ENCODE measurements at places on chromosomes 2 and 18.
A peak's percentile ranks its signal among the peaks of the same experiment; 100 is the strongest.

DNA sequence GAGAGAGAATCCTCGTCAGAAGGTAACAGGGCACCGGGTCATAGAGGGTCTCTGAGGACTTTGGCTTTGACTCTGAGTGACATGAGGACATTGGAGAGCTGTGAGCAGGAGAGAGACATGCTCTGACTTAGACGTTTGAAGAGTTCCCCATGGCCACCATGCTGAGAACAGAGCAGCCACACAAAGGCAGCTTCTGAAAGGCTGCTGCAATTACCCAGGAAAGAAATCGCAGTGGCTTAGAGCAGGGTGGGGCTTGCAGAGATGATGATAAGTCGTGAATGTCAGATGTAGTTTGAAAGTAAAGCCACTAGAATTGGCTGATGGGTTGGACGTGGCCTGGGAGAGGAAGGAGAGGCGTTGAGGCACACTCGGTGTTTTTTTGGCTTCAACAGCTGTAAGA, 79.0 kb downstream of the ZCCHC2 start:
- DNase-seq: no peak

- DNase-seq: peak; percentile 14
Observed at GRCh38 chr2:138708682-138709241, 71.4 kb downstream of the NXPH2 start.

- no peak for DNase-seq
Observed at GRCh38 chr18:49892148-49892924, 79.0 kb upstream of the ACAA2 start.

DNA sequence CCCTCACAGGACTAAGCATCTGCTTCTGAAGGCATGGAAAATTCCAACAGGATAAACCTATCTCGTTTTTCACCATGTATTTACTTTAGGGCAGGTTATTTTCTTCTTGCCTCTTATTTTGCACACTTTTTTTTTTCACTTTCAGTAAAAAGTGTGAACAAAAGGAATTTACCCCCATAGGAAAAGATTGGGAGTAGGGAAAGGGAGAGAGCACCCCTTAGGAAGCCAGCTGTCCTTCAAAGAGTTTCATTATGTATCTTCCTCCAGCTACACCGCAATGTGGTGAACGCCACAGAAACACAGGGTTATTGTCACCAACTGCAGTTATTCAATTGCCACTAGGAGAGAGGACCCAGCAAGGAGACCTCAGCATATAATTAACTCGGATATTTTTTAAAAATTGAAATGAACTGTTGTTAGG, 286.2 kb upstream of the VRK2 start:
- no peak for DNase-seq

DNA sequence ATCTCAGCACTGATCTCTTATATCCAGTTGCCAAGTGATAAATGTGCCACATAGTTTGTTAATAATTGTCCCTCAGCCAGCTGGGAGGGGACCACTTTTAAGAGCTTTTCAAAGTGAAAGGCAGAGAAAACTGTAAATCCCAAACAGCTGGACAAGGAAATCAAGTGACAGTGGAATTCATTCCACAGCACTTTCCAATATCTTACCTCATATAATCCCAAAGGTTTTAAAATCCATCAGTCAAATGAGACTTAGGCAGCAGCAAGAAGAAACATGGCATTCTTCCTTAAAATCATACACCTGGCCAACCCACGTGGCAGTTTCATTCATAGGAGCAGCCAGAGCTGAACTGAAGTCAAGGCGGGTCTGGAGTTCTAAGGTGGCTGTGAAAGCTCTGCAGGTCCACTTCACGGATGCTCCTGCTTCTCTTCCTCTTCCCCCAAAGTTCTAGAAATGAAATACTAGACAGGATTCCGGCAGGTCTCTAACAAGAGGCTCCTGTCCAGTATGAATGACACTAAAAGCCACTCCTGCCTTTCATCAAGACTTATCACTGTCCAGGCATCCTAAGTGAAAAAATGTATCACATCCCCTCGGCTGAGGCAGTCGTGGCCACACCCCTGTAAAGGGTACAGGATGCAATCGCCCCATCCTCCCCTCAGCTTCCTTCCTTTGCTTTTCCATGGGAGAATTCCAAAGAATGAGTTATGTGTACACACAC, 190.4 kb upstream of the STK17B start:
- DNase-seq: no peak

GRCh38 chr18:35811896-35812295, 160.6 kb upstream of the RMP24 start:
- no peak for DNase-seq

- DNase-seq: no peak
Observed at GRCh38 chr2:17520761-17521160, 2.5 kb upstream of the RAD51AP2 start.

DNA sequence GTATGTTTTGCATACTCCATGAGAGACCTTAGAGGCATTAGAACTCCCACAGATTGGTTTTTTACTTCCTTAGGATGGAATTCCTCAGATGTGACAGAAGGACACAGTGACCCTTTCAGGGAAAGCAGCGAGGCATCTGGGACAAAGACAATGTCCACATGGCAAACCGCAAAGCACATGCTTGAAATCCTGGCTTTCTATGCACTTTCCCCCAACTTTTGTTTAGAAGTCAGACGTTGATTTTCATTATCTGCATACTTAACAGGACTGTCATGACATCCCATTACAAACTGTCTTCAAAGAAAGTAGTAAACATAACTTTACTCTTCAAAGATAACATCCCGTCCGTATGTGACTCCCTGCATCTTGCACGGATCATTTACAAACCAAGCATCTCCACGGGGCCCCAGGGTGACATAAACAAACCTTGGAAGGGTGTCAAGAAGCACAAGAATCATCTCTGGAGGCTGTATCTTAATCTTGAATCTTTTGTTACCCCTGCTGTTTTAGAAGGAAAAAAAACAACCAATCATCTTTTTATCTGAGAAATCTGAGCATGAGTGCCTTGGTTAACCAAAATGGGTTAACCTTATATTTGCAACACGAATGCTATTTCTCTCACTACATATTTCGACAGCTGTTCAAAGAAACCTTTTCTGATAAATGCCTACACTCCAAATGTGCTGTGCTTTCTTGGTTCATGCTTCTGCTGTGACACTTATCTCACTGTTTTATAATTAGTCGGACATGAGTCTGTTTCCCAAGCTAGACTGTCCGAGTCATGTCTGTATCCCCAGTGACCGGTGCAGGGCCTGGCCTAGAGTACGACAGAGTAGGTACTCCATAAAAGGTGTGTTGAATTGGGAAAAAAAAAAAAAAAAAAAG, 90.8 kb downstream of the CCBE1 start:
- DNase-seq: no peak

DNA sequence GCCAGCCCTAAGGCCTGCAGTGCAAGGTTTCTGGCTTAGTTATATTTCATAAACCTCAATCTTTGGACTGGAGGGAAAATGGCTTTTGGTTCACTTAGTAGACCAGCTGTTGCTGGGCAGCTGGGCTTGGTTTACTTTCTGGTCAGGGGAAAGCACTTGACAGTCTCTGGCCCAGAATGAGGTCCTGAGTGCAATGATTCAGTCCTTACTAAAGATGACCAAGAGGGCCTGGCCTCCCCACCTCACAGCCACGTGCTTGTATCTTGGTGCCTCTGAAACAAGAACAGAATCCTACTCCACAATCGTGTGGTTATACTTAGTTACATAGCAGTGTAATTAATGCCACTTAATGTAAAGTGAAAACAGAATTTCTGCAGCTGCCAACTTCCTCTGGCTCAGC, 325.5 kb upstream of the MEIS1 start:
- DNase-seq: no peak

DNA sequence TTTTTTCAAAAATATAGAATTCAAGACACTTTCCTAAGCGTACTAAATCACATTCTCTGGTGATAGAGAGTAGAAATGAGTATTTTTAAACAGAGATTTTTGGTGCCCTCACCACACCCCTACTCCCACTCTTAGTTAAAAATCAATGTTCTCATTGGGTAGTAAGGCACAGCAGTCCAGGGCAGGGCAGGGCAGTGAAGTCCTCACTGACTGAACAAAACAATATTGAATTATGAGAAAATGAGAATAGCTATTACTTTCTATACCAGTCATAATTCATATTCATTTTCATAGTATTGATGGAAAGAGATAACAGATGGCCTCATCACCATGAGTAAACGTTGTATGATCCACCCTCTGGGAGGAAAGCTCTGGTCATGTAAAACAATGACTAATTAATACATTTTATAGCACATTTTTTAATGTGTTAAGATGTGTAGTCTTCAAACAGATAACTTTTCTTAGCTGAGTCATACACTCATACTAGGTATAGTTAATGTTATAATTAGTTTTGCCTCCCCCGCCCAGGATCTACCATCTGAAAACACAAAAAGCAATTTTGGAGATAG, 686.1 kb downstream of the KCNJ3 start:
- no peak for DNase-seq

DNA sequence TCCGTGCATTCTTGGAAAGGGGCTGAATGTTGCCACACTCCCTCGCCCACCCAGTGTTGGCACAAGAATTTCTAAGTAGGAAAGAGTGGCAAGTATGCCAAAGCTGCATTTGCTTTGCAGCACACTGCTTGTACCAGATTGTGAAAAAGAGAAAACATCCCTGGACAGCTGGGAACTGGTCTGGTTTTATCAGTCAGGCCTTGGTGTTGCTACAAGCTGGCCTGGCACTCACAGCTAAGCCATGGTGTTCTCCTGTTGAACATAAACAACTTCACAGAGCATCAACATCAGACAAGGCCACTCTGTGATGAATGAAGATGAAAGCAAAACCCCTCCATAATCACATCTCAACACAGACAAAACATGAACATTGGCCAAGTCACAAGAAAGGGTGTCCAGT, 4.2 kb upstream of the TRABD2A start:
- no peak for DNase-seq

- DNase-seq: peak; percentile 87
Observed at GRCh38 chr18:7038330-7038851, 79.2 kb downstream of the LAMA1 start.

- DNase-seq: no peak
Observed at GRCh38 chr2:188181067-188181838, 110.4 kb upstream of the GULP1 start.

DNA sequence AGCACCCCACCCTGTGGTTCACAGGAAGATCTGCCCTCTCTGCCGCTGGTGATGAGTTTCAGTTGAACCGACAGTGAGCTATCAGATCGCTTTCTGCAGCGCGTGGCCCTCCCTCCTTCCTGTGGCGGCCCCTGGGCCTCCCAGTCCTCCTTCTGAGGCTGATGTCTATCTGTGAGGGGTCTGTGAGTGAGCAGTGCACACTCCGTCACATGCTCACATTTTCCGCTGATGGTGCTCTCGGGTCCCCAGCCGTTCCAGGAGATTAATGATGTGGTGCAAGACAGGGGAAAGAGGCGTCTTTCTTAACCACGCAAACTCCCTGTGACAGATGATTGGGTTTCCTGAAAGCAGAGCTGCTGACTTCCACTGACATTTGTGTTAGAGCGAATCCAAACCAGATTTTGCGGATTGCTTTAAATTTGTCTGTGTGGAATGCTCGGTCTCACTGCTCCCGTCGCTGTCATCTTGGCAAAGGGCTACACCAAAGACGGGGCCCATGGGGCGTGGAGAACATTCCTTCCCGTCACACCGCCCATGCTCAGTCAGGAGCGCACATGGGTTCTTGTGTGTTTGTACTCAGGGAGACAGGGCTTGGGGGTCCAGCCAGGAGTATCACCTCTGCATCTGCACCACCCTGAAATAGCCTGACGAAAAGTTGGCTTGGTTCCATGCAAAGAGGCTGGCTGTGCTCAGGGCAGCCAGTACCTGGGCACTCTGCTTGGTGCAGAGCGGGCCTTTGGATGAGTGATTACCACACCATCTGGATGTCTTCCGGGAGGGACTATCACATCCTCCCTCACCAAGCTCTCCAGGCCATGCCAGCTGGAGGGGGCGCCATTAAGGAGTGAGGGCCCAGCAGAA, 154.7 kb upstream of the HS6ST1 start:
- no peak for DNase-seq

DNA sequence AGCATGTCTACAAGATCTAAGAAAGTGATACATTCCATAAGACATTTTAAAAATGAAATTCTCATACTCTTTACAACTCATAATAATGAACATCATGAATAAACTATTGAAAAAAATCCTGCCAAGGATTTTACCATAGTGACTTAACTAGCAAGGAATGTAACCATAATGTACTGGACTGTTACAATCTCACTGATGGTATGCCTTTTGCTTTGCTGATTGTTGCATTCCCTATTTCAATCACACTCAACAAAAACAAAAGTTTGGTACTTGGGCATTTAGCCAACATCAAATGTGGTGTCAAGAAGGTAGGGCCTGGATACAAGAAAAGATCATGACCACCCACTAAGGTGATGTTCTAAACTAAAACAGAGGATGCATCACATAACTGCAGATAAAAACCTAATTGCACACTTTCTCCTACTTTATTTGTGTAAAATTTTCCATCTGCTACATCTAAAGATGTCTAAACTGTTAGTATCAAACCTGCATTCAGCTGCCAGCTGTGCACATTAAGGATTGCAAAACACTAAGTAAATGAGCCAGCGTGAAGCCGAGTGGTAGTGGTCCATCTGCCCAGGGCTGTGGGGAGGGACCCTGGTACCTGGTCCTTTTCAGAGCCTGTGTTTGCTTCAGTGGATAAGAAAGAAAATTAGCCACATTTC, 564.4 kb downstream of the ZEB2 start:
- no peak for DNase-seq

- no peak for DNase-seq
Observed at GRCh38 chr18:73246763-73247162, 379.0 kb upstream of the NETO1 start.

- no peak for DNase-seq
Observed at GRCh38 chr18:79797518-79798345, at the start of gene KCNG2. Gene KCNG2, plus strand, starts transcription at chr18:79797938. Its CDS starts 65,730 bp downstream, at chr18:79863668.

DNA sequence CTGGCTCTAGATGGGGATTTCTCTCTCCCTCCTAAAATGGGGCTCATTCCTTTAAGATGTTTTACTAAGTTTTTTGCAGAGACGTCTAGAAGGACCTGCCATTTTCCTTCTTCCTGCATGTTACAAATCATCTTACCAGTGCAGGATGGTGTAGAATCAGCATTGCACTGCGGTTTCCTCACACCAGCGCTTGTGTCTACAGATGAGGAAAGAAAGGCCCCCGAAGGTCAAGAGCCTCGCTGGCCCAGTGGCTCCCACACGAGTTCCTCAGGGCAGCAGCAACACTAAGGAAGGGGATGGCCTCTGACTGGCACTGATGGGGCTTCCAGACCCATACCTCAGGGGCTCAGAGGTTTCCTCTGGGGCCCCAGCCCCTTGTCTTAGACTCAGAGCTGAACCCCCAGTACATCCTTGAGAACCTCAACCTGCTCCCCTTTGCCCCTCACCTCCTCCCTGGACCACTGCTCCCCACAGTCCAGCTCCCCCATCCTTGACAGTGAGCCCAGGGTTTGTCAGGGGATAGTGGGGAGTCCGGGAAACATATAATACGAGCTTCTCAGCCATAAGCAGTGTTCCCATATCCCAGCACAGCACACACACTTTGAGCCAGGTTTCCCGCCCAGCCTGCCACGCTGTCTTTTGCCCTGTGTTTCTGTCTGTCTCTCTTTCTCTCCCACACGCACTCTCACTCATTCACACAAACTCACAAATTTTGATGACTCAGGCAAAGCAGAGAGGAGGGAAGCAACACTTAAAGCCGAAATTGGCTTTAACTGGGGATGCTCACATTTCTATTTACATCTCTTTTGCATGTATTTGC, 29.4 kb downstream of the ZFP36L2 start:
- no peak for DNase-seq

GRCh38 chr2:65727381-65727780, 295.0 kb upstream of the SPRED2 start:
- no peak for DNase-seq
